Epithelial cell of alveolus of lung (primary cell): ENCODE measurements at places on chromosomes 12 and 14. TPM values are rescaled to one million over a fixed set of nuclear protein-coding genes. Genes with fewer than 3 reads are reported as not detected.

Gene LBHD2
- not detected in 2 replicates for total RNA-seq

Gene GARIN6
- total RNA-seq = not detected in 2 replicates

Gene KRT72
- total RNA-seq = not detected in 2 replicates

Gene GPR137C
- total RNA-seq = 0.52 and 1.7 TPM in 2 replicates

Gene SLC7A7
- total RNA-seq = 9.1 and 12.7 TPM in 2 replicates

Gene REM2
- total RNA-seq = 0.32 and 0.39 TPM in 2 replicates

Gene OASL
- 0.08 and 1.6 TPM in 2 replicates for total RNA-seq

Gene PRKAB1
- 11.2 and 23.6 TPM in 2 replicates for total RNA-seq
